Stomach (tissue), 19 donors: ENCODE measurements at places on chromosomes 5 and 9. TPM values are rescaled to one million over a fixed set of nuclear protein-coding genes. Genes with fewer than 3 reads are reported as not detected.

DNA sequence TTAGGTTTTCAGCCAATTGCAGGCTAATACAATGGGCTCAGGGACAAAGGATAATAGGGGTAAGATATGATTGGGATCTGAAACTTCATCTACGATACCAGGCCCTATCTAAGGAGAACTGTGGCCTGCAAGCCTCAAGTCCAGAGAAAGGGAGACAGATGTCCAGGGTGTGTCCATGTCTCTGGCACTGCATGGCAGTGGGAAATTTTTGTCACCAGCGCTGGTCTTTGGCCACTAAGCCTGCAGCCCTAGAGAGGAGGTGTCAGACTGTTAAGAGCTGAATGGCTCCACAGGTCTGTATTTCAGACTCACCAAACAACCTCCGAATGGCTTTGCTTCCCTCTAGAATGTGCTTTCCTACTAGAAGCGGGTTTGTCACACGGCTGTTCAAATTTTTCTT is 6.6 kb upstream of the CNOT6 start:
- H3K4me1 ChIP-seq: no peaks in the 10 kb centered on the region
- no peak for DNase-seq
- no peaks in the 10 kb centered on the region for H3K27me3 ChIP-seq
- no peak overlapping the region for H3K4me3 ChIP-seq
- no peaks in the 10 kb centered on the region for H3K36me3 ChIP-seq

The KYAT1 gene
- 25.7 TPM for total RNA-seq

The SCAI gene
- 1.2 TPM for total RNA-seq

GRCh38 chr5:141793881-141794280 is 84.3 kb downstream of the PCDH1 start:
- no peak overlapping the region for H3K27ac ChIP-seq
- H3K36me3 ChIP-seq: no peaks in the 10 kb centered on the region
- peaks cover 15% of the 10 kb centered on the region for H3K27me3 ChIP-seq
- no peak overlapping the region for H3K4me3 ChIP-seq
- no peak for DNase-seq

DNA sequence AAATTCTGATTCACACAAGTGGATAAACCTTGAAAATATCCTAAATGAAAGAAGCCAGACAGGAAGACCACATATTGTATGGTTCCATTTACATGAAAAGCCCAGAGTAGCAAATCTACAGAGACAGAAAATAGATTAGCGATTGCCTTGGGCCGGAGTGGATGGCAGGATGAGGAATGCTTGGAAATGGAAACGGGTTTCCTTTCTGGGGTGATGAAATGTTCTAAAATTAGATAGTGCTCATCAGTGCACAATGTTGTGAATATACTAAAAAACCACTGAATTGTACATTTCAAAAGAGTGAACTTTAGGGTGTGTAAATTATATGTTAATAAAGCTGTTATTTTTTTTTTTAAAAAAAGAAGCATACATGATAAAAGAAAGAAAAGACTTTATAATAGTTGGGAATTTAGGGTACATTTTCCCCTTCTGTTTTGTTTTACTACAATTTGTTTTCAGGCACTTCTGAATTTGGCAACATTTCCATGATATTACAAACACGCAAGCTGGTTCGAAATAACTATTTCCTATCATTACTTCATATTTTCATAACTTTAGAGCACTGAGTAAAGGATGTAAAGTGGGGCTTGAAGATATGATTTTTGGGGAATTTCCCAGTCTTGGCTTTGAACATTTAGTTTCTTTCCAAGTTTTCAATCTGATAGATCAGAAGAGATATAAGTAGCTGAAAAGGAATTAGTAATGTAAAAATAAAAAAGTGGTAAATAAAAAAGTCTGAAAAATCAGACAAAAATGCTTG is 23.9 kb downstream of the SLC35A4 start:
- H3K4me1 ChIP-seq: no peaks in the 10 kb centered on the region
- no peak for DNase-seq
- H3K27me3 ChIP-seq: no peaks in the 10 kb centered on the region
- peak overlapping the region; percentile 47 for H3K27ac ChIP-seq
- no peaks in the 10 kb centered on the region for H3K36me3 ChIP-seq
- H3K4me3 ChIP-seq: no peak overlapping the region

GRCh38 chr5:112574536-112574935 is 155.5 kb upstream of the EPB41L4A start:
- H3K27me3 ChIP-seq: no peaks in the 10 kb centered on the region
- no peak overlapping the region for H3K4me3 ChIP-seq
- DNase-seq: no peak
- H3K27ac ChIP-seq: no peak overlapping the region

GRCh38 chr9:127423934-127424675 is at the start of gene ZNF79:
Gene ZNF79 (plus strand): TSS chr9:127424382. CDS start chr9:127424788, 406 bp downstream.
- H3K27me3 ChIP-seq: no peaks in the 10 kb centered on the region
- peak; percentile 95 for DNase-seq
- peak within 1 kb of the TSS; percentile 80 for H3K27ac ChIP-seq
- H3K4me3 ChIP-seq: peak within 1 kb of the TSS; percentile 89
- peaks cover 12% of the 10 kb centered on the region for H3K36me3 ChIP-seq
- H3K4me1 ChIP-seq: peaks cover 37% of the 10 kb centered on the region

The BHMT2 gene
- total RNA-seq: 0.45 TPM

GRCh38 chr9:12416716-12417115 is 276.5 kb upstream of the TYRP1 start:
- H3K4me1 ChIP-seq: no peaks in the 10 kb centered on the region
- no peak overlapping the region for H3K27ac ChIP-seq
- H3K4me3 ChIP-seq: no peak overlapping the region
- H3K36me3 ChIP-seq: no peaks in the 10 kb centered on the region
- DNase-seq: no peak
- no peaks in the 10 kb centered on the region for H3K27me3 ChIP-seq

The LCN12 gene
- total RNA-seq: 0.73 TPM

- no peak for DNase-seq
- no peak overlapping the region for H3K27ac ChIP-seq
- H3K27me3 ChIP-seq: no peaks in the 10 kb centered on the region
Measured at GRCh38 chr5:53556001-53556400, 4.4 kb upstream of the NDUFS4 start.

DNA sequence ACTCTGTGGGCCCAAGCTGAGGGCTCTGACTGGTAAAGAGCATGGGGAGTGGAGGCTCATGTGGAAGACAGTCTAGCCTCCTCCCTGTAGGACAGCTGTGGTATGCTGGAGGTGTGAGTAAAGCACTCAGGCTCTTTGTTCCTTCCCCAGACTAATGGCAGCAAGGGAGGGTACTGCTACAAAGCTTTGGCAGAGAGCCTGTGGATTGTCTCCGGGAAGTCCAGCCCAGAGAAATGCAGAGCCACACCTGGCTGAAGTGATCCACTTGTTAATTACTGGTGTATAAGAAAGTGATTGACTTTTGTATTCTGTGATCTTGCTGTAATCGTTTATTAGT is 161.7 kb downstream of the OXCT1 start:
- no peak for DNase-seq
- no peaks in the 10 kb centered on the region for H3K4me1 ChIP-seq
- H3K36me3 ChIP-seq: no peaks in the 10 kb centered on the region

GRCh38 chr5:16615741-16616535 is 859 bp downstream of the RETREG1 start:
- no peak for DNase-seq
- H3K4me1 ChIP-seq: peaks cover 16% of the 10 kb centered on the region
- no peaks in the 10 kb centered on the region for H3K36me3 ChIP-seq
- H3K4me3 ChIP-seq: peak overlapping the region; percentile 81
- no peaks in the 10 kb centered on the region for H3K27me3 ChIP-seq

The NEUROG1 gene
- total RNA-seq: not detected

The RIC1 gene
- total RNA-seq: 50.4 TPM

GRCh38 chr5:138677782-138678181 is 75.4 kb upstream of the CTNNA1 start:
- no peak for DNase-seq
- H3K36me3 ChIP-seq: no peaks in the 10 kb centered on the region
- H3K4me1 ChIP-seq: no peaks in the 10 kb centered on the region
- H3K27ac ChIP-seq: no peak overlapping the region
- no peak overlapping the region for H3K4me3 ChIP-seq
- H3K27me3 ChIP-seq: no peaks in the 10 kb centered on the region

DNA sequence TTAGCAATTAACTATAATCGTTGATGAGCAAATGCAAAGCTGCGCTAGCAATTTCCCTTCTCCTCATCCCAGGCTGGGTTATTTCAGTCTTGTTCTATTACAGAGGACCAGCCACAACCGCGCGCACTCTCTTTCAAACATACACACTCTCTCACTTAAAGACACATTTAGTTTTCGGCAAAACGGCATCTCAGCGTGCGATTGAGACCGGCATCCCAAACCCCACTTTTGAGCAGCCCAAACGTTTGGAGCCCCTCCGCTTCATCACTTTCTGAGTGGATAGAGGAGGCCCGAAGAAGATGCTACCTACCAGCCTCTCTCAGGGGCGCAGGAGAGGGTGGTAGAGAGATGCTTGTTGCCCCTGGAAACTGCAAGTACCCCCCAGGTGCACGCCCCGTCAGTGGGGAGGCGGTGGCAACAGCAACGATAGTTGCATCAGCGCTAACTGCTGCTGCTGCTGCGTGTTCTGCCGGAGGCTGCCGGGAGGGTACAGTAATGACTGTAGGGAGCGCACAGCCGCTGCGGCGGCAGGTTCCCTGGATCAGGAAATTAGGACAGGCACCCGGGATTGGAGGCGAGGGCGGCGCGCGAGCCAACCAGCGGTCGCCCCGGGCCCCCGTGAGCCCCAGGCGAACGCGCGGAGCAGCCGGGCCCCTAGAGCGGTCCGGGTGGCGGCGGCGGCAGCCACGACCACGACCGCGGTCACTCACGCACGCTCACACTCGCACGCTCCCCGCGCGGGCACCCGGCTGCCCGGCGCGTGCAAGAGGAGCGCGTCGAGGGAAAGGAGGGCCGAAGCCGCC is 467 bp upstream of the VLDLR start:
- H3K27ac ChIP-seq: peak overlapping the region; percentile 80
- H3K36me3 ChIP-seq: no peaks in the 10 kb centered on the region
- H3K4me1 ChIP-seq: peaks cover 6% of the 10 kb centered on the region
- peaks cover 11% of the 10 kb centered on the region for H3K27me3 ChIP-seq
- DNase-seq: peak; percentile 93

DNA sequence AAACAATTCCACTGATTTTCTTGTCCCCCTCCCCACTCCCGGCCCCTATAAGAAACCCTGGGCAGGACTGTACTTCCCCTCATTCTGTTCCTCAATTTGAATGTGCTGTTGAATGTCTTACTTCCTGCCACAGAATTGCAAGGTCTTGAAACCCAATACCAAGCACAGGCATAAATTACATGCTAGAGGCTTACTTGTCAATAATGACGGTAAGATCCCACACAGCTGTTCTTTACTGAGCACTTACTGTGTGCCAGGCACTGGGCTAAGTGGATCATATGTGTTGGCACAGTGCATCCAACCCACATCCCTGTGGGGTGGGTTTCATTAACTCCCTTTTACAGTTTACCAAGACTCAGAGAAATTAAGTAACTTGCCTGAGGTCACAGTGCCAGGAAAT is 63.4 kb downstream of the MVB12B start:
- H3K27me3 ChIP-seq: no peaks in the 10 kb centered on the region
- no peak overlapping the region for H3K27ac ChIP-seq
- H3K4me1 ChIP-seq: peaks cover 30% of the 10 kb centered on the region
- H3K4me3 ChIP-seq: no peak overlapping the region

GRCh38 chr5:61307191-61307590 is 24.9 kb upstream of the ZSWIM6 start:
- no peaks in the 10 kb centered on the region for H3K27me3 ChIP-seq
- no peak overlapping the region for H3K27ac ChIP-seq
- no peak overlapping the region for H3K4me3 ChIP-seq
- peaks cover 8% of the 10 kb centered on the region for H3K4me1 ChIP-seq
- DNase-seq: no peak

DNA sequence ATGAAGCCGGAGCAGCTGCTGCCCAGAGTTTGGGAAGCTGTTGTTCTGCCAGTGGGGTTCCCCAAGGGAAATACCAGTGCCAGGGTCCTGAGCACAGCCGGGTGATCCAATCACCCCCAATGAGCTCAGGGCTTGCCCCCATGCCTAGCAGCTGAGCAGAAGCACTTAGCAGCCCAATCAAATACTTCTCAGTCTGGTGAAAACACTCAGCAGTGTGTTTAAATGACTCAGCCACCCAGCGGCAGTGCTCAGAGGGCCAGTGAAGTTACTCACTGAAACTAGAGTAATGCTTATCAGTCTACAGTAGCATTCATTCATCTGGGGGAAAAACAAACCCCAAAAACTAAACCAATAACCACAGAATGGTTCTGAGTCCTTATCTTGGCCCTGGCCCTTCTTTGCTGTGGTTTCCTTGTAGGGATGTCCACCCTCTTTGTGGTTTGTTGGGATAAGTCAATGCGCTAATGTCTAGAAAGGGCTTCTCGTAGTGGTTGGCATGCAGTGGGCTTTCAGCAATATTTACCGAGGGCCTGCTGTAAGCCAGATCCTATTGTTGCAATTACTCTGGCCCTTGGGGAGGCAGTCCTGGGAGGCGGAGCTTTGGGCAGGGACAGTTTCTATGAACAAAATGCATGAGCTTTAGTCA is 43.1 kb downstream of the LHX2 start:
- no peaks in the 10 kb centered on the region for H3K27me3 ChIP-seq
- no peak for DNase-seq
- H3K4me1 ChIP-seq: no peaks in the 10 kb centered on the region

GRCh38 chr5:174807471-174807870 is 83.1 kb downstream of the MSX2 start:
- DNase-seq: no peak
- H3K27ac ChIP-seq: no peak overlapping the region
- H3K4me3 ChIP-seq: no peak overlapping the region
- H3K36me3 ChIP-seq: no peaks in the 10 kb centered on the region
- H3K4me1 ChIP-seq: no peaks in the 10 kb centered on the region

The FSTL4 gene
- total RNA-seq: 0.37 TPM

DNA sequence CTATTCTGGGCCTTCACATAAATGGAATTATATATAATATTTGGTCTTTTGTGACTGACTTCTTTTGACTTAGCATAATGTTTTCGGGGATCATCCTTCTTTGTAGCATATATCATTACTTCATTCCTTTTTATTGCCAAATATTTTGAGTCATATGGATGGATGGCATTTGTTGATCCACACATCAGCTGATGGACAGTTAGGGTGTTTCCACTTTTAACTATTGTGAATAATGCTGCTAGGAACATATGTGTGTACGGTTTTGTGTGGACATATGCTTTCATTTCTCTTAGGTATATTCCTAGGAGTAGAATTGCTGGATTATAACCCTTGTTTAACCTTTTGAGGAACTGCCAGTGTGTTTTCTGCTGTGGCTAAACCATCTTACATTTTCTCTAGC is 249.6 kb downstream of the FANCC start:
- H3K4me3 ChIP-seq: no peak overlapping the region
- no peak for DNase-seq
- peak overlapping the region; percentile 86 for H3K27ac ChIP-seq
- H3K27me3 ChIP-seq: no peaks in the 10 kb centered on the region
- H3K36me3 ChIP-seq: peaks cover 39% of the 10 kb centered on the region
